ENCODE measurements at places on chromosomes 4 and X. TPM values are rescaled to one million over a fixed set of nuclear protein-coding genes. Genes with fewer than 3 reads are reported as not detected.

- H3K27ac ChIP-seq, result no peak overlapping the region
- DNase-seq, result no peak
- no peaks in the 10 kb centered on the region for H3K27me3 ChIP-seq
- H3K36me3 ChIP-seq, result no peaks in the 10 kb centered on the region
- no peak overlapping the region for H3K4me3 ChIP-seq
Measured at GRCh38 chr4:83237591-83237990, 47.0 kb downstream of the COQ2 start.

- H3K4me1 ChIP-seq, result peaks cover 16% of the 10 kb centered on the region
- H3K36me3 ChIP-seq, result no peaks in the 10 kb centered on the region
- no peak overlapping the region for H3K27ac ChIP-seq
- H3K4me3 ChIP-seq, result no peak overlapping the region
- DNase-seq, result no peak
Measured at GRCh38 chrX:100747090-100747489, 15.2 kb upstream of the SYTL4 start.

USP26 gene
- total RNA-seq, result not detected

MTNR1A gene
- total RNA-seq, result not detected

GRCh38 chr4:11497212-11497806, 68.6 kb upstream of the HS3ST1 start:
- no peak overlapping the region for H3K27ac ChIP-seq
- no peaks in the 10 kb centered on the region for H3K4me1 ChIP-seq
- H3K36me3 ChIP-seq, result no peaks in the 10 kb centered on the region
- H3K4me3 ChIP-seq, result no peak overlapping the region
- no peak for DNase-seq

GRCh38 chr4:99185581-99185980, 33.5 kb downstream of the ADH6 start:
- no peak overlapping the region for H3K27ac ChIP-seq
- no peaks in the 10 kb centered on the region for H3K36me3 ChIP-seq
- peaks cover 20% of the 10 kb centered on the region for H3K4me1 ChIP-seq
- DNase-seq, result no peak

DNA sequence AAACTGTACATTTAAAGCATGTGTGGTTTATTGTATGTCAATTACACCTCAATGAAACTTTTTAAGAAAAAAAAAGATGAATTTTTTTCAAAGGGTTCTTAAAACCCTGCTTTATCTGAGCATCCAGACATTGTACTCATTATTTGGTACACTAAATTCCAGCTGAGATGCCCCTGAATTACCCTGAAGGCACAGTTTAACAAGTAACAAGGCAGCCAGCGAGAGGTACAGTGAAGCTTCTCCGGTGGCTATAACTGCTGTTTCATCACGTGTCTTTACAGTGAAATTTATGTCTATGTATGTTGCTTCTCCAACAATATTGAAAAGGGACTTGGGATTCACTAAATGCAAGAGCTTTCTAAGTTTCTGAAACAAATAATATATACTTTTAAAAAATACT, 15.8 kb downstream of the SLC7A11 start:
- DNase-seq, result no peak
- H3K36me3 ChIP-seq, result no peaks in the 10 kb centered on the region
- no peak overlapping the region for H3K27ac ChIP-seq
- H3K27me3 ChIP-seq, result no peaks in the 10 kb centered on the region
- no peaks in the 10 kb centered on the region for H3K4me1 ChIP-seq
- H3K4me3 ChIP-seq, result no peak overlapping the region

- peaks cover 27% of the 10 kb centered on the region for H3K4me1 ChIP-seq
- no peak overlapping the region for H3K27ac ChIP-seq
- no peaks in the 10 kb centered on the region for H3K36me3 ChIP-seq
- H3K27me3 ChIP-seq, result no peaks in the 10 kb centered on the region
- DNase-seq, result no peak
- no peak overlapping the region for H3K4me3 ChIP-seq
Measured at GRCh38 chr4:71241501-71242288, 97.1 kb upstream of the SLC4A4 start.

All from liver (tissue), 10 donors.